ENCODE measurements at places on chromosomes 11 and 22.

- no peak for DNase-seq
These were observed 11.9 kb downstream of the PLAAT2 start for GRCh38 chr11:63551091-63551888.

DNA sequence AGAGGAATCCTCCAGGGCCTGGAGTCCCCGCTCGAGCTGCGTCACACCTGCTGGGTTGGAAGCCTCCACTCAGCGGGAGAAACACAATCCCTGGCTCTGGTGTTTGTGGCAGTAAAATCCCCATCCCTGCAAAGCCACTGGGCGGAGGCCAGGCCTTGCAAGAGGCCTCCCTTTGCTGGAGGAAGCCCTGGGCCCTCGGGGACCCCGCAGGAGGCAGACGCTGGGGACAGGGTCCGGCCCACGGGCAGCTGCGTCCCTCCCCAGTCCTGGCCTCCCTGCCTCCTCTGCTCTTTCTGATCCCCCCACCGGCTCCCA, 194.7 kb downstream of the BRD1 start:
- DNase-seq: no peak

DNA sequence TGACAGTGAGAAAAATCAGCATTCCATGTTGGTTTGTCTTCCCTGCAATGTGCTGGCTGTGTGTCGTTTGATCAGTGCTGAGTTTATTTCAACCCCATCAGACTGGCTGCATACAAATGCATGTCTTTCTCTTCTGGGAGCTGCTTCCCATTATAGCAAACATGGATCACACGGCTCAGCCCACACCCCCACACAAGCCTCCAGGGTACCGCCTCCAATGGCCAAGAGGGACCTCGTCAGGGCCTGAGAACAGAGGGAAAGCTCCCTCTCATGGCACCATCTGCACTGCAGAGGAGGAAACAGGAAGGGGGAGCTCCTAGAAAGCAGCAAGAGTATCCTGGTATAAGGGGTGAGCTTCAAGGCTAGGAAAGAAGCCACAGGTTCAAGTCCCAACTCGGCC, 214.2 kb downstream of the LARGE1 start:
- no peak for DNase-seq

GRCh38 chr22:18057568-18058209, 20.1 kb upstream of the PEX26 start:
- DNase-seq: no peak

- no peak for DNase-seq
These were observed 13.1 kb downstream of the LRRC32 start for GRCh38 chr11:76657187-76658170.

- no peak for DNase-seq
These were observed 224.4 kb upstream of the MTNR1B start for GRCh38 chr11:92744929-92745585.
